ENCODE measurements at places on chromosomes 4 and X.
A peak's percentile ranks its signal among the peaks of the same experiment; 100 is the strongest.

GRCh38 chr4:120808475-120809141 lies 113.9 kb downstream of the PRDM5 start:
- no peak for DNase-seq

DNA sequence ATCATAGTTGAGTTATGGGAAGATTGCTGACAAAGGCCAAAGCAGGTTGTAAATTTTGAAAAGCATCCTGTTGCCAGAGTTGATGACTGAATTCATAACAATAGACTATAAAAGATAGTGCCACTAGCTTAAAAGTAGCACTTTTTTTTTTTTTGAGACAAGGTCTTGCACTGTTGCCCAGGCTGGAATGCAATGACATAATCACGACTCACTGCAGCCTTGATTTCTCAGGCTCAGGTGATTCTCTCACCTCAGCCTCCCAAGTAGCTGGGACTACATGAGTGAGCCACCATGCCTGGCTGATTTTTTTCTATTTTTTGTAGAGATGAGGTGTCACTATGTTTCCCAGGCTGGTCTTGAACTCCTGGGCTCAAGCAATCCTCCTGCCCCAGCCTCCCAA lies 122.7 kb downstream of the SPOCK3 start:
- no peak for DNase-seq

DNA sequence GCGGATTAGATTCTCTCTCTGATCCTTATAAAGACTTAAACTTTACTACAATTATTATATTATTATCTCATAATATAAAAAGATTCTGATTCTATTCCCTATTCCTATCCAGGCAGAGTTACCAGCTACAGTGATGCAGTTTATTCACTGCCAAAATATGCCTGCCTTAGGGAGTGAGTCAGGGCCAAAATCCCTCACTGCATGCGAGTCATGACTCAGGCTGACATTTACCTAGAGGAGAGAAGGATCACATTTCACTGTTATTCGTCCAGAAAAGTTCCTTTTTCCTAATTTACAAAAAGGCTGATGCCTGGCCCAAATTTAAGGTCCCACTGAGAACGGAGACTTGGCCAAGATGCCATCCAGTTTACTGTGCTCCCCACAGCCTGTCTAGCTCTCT lies 168.5 kb upstream of the LDB2 start:
- peak; percentile 73 for DNase-seq

DNA sequence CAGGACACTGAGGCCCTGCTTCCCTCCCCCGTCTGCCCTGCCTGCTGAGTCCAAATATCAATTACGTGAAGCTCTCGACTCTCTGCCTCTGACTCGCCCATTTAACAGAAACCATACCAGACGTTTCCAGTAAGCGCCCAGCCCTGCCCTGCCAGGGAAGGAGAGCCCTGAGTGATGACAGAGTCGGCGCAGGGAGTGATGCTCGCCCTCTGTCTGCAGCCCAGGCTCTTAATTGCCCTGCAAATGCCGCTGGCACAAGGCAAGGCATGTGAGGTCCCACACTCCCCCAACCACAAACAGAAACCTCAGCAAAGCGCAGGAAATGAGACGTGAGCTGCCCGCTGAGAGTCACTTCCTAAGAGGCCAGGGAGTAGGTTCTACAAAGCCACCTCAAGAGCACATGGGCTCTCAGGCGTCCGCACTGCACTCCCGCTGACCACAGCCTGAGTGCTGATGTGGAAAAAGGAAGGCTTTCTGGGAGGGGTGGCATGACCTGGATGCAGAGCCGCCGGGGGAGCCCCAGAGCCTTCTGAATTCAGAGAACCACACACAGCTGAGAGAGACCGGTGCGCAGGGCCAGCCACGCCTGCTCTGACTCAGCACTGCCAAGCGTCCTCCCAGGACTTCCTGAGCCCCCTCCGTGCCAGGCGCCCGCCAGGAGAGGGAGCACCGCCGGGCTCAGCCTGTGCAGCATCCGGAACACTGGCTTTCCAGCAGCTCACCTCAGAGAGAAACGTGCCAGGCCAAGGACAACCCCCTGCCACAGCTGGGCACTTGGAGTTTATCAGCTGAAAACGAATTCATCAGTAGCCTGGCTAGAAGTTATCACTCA lies 5.3 kb downstream of the ZFYVE28 start:
- DNase-seq, result peak; percentile 33

DNA sequence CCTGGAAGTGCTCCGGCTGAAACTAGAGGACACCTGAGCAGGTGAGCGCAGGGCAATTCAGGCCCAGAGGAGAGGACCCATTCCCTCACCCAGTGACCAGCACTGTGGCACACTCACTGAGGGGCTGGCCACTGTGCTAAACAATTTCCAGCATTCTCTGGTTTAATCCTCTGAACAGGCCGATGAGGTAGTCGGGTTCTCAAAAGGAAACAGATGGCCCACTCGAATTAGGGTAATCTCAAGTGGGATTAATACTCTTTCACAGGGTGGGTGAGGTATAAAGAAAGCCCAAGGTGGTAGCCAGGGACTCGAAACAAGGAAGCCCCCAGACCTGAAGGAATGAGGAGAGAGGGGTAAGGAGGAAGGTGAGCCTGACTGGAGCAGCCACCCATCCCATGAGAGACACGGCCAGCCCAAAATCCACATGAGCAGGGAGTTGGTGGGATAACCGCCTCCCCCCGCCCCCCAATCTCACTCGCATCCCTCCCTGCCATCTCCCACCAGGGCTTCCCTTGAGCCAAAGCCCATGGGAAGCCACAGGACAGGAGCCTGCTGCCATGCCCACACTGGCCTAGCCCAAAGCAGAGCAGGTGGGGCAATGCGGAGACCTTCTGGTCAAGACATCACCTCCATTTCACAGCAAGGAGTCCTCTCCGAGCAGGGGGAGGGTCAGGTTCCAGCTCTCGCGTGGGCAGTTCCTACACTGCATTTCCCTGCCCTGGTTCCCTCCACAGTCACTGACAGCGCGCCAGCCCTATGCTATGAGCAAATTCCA lies 55.0 kb downstream of the SH3KBP1 start:
- DNase-seq, result no peak

- peak; percentile 29 for DNase-seq
These were observed 63.1 kb upstream of the NDP start for GRCh38 chrX:44036336-44036735.

- no peak for DNase-seq
These were observed 37.9 kb upstream of the SORBS2 start for GRCh38 chr4:185849664-185850550.

GRCh38 chrX:123322536-123322935 lies 138.5 kb downstream of the GRIA3 start:
- no peak for DNase-seq

GRCh38 chr4:97759785-97760184 lies 383.5 kb downstream of the STPG2 start:
- no peak for DNase-seq

DNA sequence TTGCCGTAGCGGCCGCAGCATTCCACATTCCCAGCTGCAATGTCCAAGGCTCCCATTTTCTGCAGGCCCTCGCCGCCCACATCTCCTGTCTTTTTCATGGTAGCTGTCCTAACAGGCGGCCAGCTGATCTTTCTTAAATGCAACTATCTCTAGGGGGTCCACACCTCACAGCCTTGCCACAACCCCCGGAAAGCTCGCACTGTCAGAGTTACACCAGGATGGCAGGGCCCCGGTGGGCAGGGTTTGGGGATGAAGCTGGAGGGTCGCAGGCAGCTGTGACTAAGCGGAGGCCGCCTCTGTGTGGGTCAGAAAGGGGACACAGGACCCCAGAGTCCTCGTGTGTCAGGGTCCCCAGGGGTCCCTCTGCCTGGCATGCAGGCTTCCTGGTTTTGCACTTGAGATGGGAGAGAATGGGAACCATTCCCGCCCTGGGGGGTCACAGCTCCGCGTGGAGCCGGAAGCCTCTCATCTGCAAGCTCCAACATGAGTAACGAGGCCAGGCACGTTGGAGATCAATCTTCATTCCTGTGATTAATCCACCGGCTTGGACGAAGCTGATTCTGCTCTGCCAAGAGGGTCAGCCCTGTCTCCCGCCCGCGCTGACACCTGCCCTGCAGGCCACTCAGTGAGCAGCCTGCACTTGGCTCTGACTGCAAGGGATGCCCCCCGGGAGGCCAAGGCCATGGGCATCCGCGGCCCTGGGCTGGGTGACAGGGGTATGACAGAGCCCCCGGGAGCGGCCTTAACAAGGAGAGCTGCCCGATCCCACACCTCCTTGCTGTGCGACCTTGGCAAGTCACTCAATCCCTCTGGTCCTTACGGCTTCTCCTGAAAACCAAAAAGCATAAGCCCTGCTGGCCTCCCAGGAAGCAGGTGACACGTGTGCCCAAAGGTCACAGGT lies 97.9 kb downstream of the ADRA2C start:
- no peak for DNase-seq

DNA sequence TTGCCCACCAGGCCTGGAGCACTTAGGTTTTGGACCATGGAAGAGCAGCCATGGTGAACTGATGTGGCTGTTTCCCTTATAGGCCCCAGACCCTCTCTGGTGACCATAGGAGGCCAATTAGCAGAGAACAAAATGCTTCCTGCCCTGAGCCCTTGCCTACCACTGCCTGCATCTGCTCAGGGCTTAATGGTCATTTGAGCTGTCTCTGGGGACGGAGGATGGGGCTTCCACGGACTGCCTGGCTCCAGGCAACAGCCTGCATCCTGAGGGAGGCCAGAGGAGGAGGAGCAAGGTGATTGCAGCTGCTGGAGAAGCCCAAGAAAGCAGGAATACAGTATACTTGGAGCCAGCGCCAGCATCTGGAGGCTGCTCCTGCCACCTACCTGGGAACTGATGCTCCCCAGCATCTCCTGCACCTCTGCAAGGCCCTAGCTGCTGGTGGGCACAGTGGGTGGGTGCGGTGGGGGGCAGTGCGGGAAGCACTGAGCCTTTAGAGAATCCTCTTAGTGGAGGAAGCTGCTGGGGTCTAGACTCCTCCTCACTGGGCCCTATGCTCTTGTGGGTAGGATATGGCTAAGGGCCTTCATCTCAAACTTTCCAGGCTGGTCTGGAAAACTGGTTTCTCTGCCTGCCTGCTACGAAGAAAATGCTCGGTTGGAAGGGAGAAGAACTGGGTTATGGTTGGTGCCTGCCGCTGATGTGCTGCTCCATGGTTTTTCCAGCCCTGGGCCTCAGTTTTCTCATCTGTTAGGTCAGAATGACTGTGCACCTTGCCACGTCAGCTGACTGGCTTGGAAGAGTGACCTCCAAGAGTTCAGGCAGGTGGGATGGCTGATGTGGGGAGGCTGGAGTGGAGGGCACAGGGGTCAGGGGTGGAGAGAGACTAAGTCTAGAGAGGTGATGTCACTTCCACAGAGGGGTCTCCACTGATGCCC lies 158.8 kb upstream of the PJA1 start:
- DNase-seq, result no peak

DNA sequence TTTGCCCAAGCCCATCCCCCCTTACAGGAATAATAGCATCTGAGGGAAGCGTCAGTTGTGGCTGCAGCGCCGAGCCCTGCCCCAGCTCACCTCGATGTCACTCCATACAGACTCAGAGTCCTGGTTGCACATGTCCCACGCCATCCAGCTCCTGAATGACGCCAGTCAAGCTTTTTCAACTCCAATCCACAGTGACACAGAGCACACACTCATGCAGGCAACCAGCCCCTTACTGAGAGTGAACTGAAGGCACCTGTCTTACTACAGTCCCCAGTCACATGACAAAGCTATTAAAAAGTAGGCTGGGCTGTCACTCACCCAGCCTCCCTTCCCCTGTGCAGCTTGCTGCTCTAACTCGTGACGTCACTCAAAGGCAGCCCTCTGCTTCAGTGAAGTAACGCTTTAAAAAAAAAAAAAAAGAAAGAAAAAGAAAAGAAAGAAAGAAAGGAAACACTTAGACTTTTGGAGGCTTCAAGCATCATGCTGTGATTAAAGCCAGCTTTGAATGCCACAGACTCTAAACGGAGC lies at the start of gene PPARGC1A:
PPARGC1A (minus strand) TSS at position 234 of the 528 bp plus-strand sequence; CDS start at position 144, 90 bp downstream.
- DNase-seq, result no peak

GRCh38 chr4:9704551-9705332 lies 76.7 kb upstream of the DRD5 start:
- DNase-seq, result no peak

- no peak for DNase-seq
These were observed 277.7 kb downstream of the ARAP2 start for GRCh38 chr4:35966566-35966965.

GRCh38 chrX:83416273-83416672 lies 91.8 kb upstream of the POU3F4 start:
- no peak for DNase-seq

GRCh38 chrX:68429216-68429615 lies 4.1 kb downstream of the OPHN1 start:
- no peak for DNase-seq

DNA sequence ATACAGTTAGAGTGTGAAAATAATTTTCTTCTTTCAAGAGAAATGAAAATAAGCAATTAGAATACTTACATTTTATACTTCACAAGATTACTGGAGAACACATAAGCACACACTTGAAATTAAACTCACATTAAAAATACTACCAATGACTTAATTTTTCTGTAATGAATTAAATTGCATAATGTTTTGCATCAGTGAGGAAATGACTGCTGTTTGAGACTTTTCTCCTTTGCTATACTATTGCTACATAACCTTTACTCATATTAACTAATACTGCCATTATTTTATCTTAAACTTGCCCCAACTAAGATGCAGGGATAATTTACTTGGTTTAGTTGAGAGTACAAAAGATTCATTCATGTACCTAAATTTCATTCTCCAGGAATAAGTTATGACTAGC lies 590.9 kb downstream of the ARAP2 start:
- DNase-seq, result no peak

GRCh38 chr4:8381814-8382581 lies 58.5 kb downstream of the ACOX3 start:
- DNase-seq, result no peak

- no peak for DNase-seq
These were observed 671 bp downstream of the HPF1 start for GRCh38 chr4:169756971-169757574.

DNA sequence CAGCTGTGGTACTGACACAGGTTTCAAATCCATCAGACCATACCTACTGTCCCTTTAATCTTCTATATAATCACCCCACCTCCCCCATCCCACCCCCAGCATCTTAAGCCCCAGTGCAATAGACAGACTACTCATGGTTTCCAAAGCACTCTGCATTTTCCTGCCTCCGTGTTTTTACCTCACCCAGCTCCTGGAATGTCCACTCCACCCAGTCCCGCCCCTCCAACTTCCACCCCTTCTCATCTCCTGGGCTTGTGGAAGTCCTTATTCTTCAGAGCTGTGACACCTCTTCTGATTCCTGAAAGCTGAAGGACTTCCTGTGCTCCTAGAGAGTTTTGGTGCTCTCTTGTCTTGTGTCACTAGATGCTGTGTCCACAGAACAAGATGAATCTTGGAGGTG lies 94.3 kb downstream of the EFNB1 start:
- DNase-seq, result no peak

DNA sequence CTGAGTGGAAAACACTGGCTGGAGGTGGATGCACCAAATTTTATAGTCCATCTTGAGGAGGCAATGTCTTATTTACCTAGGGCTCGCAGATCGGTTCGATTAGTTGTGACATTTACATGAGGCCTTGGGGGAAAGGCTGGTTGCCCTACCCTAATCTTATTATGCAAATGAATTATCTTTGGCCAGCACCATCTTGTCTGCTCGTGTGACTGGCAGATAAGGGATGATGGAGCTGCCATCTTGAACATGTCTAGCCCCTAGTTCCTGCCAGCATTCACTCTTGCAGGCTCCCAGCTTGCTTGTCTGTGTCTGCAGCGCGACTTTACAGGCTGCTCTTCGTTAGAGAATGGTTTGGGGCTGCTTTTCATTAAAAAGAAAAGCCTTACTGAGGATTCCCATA lies 61.9 kb downstream of the SEC24B start:
- no peak for DNase-seq

GRCh38 chr4:38367642-38368174 lies 296.3 kb upstream of the KLF3 start:
- no peak for DNase-seq
